ENCODE measurements at places on chromosomes 4 and X. TPM values are rescaled to one million over a fixed set of nuclear protein-coding genes. Genes with fewer than 3 reads are reported as not detected.

DNA sequence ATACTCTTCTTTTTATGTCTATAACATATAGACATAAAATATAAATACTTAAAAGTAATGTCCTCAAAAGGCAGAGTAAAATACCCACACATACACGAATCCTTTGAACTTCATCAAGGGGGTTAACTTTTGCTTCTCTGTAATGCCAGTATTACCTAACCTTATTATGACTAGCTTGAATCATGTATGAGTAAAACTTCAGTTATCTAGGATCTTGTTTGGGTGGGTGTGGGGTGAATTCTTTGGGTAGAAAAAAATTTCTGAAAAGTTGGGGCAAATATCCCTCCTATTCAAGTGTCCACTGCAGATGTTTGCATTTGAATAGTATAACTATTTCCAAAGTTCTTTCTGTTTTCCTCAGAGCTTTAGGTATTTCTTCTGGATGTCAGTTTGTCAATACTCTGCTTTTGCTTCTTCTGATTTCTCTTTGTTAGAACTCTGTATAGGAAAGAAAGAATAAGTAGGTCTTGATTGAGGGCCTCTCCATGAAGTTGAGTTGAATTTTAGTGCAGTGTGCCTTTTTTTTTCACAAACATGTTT is 173.8 kb downstream of the ADGRL3 start:
- no peaks in the 10 kb centered on the region for H3K27me3 ChIP-seq
- H3K4me1 ChIP-seq = no peaks in the 10 kb centered on the region
- no peak overlapping the region for H3K4me3 ChIP-seq
- no peak overlapping the region for H3K27ac ChIP-seq
- no peaks in the 10 kb centered on the region for H3K36me3 ChIP-seq

DNA sequence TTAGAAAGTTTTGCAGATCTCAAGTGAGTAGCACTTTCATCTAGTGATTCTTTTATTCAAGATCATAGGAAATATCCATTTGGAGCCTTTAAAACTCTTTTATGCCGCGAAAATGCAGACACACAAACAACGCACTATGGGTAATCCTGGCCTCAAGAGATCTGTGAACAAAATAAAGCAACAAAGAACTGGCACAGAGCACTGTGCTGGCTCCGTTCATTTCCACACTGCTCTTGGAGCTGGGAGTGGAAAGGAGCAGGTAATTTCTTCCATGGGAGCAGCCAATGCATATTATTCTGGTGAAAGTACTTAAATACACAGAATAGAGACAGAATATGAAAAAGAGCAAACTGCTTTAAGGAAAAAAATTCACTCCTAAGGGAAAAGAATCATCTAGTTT is 172.7 kb upstream of the FRG1 start:
- no peaks in the 10 kb centered on the region for H3K4me1 ChIP-seq
- DNase-seq = no peak
- no peaks in the 10 kb centered on the region for H3K36me3 ChIP-seq

DNA sequence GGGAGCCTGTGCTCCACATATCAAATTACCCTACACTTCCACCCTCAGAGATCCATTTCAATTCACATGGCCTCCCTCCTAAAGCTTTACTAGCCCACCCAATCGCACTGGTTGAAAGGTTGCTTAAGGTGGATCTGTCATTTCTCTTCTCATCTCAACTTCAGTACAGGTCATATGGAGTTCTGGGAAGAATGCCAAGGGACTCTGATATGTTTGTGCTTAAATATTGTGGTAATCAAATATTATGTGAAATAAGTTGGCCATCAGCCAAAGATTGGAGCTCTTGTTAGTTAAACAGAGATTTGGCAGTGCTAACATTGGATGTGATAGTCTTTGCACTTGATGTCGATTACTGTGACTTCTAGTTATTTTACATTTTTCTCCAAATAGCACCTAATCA is 20.5 kb downstream of the SEPTIN6 start:
- H3K4me1 ChIP-seq = peaks cover 33% of the 10 kb centered on the region
- no peak for DNase-seq

NSUN7 gene
- 0.22 TPM for total RNA-seq

DNA sequence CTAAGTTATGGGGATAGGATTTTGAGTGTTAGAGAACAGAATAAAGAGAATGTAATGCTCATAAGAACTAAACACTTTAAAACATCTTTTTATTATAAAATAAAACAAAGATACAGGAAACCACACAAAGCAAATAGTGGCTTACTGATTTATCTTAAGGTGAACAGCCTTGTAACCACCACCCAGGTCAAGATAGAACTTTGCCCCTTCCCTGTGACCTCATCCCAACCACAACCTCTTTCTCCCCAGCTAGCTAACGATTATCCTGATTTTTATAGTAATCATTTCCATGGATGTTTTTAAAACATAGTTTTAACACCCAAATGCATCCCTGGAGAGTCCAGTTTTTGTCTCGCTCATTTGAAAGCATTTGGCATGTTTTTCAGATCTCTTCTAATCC is 17.0 kb downstream of the HELT start:
- peaks cover 17% of the 10 kb centered on the region for H3K27me3 ChIP-seq
- H3K36me3 ChIP-seq = no peaks in the 10 kb centered on the region
- H3K4me1 ChIP-seq = peaks cover 8% of the 10 kb centered on the region
- no peak overlapping the region for H3K27ac ChIP-seq
- DNase-seq = no peak
